Stimulated activated CD4-positive, alpha-beta T cell treated with anti-CD3 and anti-CD28 coated beads, Interleukin-1b, Interleukin-23, amount 100 ng/mL, for 1 hour (primary cell): ENCODE measurements at places on chromosomes 1 and 21.

DNA sequence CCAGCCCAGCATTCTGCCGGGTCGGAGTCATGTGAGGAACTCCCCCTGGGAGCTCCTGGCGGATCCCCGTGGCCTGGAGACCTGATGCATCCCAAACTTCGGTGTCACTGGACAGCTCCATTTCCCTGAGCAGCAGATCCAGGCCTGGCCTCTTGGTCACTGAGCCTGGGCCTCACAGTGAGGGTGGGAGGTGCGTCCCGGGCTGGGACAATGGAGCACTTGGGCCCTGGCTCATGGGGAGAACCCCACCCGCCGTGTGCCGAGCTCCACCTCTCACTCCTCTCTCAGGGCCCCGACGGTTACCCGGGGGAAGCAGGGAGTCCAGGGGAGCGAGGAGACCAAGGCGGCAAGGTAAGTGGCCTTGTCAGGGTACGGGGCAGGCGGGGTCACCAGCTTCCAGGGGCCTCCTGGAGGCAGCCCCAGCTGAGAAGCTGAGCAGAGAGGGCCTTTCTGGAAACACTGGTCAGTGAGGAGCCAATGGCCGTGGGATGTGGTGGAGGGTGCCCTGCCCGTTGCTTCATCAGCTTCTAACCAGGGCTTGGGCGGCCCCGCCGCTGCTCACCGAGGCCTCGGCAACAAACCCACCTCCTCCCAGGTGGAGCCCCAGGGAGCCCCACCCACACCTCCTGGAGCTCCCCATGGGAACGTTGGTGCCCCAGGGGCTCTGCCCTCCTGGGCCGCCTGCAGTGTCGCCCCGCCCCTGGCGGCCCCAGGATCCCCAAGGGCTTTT is 19.8 kb downstream of the COL6A2 start:
- no peak for DNase-seq

DNA sequence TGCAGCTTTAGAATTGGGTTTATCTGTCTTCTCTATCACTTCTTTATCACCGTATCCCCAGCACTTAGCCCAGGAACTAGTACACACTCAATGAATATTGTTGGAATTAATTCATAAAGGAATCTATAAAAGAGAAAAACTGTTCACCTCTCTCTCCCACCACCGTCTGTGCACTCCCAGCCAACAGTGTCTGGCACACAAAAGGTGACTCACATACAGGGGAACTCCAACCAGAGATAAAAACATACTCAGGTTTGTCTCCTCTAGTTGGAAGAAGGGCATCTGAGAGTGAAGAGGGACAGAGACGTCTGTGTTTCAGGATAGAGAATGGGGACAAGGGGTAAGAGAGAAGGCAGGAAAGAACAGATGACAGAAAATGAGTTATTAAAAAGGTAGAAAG is 10.0 kb downstream of the ITLN1 start:
- DNase-seq = no peak

DNA sequence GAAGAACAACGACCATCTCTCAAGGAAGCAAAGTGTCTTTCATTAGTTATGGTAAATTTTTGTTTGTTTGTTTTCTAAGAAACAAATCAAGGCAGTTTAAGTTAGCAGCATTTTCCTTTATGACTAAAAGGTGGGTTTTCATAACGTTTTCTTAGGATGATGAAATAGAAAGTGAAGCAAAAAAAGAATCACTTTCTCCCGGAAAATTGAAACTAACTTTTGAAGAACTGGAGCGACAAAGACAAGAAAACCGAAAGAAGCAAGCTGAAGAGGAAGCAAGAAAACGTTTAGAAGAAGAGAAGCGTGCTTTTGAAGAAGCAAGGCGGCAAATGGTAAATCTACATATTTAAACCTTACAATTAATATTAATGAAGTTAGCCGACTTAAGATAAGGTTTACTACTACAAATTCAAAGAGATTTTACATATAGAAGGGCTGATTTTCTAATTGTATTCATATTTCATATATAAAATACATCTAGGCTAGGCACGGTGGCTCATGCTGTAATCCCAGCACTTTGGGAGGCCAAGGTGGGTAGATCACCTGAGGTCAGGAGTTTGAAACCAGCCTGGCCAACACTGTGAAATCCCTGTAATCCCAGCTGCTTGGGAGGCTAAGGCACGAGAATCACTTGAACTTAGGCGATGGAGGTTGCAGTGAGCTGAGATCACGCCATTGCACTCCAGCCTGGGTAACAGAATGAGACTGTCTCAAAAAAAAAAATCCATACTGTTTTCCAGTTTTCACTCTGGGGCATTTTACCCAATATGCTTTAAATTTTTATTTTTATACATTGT is 38.3 kb downstream of the NEXN start:
- no peak for DNase-seq

DNA sequence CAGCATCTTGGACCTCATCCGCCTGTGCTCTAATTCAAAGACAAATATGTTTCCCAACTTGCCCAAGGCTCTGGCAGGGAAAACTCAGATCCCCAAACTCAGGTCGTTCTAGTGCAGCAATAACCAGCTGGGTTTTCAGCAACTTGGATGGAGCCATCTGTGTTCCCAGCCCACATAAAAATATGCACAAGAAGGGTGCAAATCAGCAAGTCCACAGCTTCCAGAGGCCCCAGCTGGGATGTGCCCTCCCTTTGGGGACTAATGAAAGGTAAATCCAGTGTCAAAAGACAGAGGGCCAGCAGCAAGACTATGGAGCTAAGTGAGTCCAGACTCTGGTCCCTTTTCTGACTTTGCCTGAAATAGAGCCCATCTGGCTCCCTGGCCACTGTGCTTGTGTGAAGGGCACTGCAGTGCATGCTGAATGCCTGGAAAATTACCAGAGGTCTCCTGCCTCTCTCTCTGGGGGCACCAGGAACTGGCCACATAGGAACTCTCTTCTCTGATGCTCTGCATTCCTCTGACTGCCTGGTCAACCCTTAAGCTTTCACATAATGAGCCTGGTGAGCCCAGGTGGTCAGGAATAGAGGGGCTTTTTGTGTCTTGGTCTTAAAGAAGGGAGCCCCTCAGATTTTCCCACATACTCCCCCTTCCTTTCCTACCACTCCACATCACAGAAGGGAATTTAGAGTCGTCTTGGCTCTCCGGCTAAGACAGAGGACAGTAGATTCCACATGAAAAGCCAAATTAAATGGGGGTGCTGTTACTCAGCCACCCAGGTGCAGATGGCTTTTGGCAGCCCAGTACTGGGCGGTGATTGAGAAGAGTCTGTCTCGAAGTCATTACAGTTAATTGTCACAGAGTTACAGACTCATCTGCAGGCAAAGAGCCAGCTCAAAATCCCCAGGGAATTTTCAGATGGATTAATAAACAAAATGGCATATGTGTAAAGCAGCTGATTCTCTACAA is 88.1 kb upstream of the C1orf21 start:
- no peak for DNase-seq

DNA sequence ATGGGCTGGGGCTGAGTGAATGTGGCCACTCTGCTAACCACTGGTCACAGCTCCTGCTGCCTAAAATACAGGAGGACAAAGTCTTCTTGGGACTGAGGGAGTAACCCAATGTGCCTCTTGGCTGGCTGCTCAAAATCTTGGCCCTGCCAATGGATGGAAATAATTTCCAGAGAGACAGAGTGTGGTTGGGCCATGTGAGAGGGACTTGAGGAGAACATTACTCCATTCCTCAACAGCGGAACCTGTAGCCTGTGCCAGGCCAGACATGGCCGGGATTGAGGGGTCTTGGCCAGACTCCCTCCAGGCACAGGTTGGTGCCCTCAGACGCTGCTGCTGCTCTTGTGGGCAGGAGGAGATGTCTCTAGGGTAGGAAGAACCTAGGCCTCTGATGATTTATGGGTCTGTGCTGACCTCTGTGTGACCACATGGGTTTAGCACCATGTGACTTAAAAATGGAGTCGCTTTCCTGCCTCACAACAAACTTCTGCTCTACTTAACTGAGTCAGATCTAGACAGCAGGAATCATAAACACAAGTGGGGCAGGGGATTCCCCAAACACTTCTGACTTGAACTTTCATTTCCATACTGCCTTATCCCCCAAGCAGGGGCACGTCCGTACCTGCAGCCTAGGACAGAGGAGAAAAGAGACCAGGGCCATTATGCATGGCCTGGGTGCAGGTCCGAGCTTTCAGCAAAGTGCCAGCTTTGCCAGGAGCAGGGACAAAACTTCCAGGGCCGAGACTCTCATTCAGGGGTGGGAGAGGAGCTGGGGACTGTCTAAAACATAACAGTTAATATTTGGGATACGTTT is 79.2 kb downstream of the CD34 start:
- no peak for DNase-seq

DNA sequence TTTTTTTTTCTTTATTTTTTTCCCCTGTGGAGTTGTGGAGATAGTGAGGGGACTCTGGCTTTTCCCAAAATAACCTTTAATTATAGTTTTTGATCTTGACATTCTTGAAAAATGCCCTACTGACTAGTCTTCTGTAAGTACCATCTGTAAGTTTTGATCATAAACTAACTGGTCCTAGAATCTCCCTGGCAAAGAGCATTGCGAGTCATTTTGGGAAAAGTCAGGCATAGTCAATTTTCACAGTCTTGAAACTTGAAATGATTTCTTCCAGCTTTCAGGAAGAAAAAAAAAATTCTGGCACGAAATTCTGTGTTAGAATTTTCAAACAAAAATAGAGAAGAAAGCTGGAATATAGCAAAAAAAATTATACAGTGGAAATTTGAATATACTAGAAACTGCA is 181.2 kb upstream of the SNX7 start:
- DNase-seq = no peak

DNA sequence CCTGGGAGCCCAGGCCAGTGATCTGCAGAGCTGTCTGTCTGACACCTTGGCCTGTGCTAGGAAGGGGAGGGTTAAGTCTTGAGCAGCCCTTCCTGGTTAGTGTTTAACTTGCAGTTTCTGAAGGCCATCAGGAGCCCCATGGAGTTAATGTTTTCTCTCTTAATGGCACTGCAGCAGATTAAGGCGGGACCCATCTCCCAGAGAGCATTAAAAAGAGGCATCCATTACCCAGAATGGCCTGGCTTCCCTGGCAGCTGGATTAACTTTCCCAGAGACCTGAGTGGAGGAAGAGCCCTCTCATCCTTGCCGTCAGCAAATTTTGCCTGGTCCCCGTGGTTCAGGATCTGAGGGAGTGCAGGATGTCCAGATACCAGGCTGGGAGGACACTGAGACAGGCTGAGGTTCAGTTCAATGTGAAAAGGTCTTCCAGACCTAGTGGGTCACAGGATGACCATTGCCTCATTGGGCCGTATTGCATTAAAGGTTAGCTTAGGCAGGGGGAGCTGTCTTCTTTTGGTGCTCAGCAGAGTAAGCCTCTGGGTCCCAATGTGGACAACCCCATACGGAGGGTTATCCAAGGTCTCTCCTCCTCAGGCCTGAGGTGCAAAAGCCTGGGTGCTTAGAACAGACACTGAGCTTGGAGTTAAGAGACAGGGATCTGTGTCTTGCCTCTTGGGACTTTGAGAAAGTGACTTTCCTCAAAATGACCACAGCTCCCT is 522.6 kb downstream of the PTPRU start:
- no peak for DNase-seq

DNA sequence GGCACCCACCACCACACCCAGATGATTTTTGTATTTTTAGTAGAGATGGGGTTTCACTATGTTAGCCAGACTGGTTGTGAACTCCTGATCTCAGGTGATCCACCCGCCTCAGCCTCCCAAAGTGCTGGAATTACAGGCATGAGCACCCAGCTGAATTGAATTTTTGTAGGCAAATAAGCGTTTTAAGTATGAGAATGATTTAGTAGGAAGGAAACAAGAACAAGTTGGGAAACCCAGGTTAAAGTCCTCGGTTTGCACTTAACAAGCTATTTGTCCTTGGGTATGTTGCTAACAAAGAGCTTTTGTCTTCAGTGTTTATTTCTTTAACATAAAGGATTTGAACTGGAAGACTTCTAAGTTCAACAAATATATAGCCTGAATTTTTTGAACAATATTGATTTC is 23.9 kb downstream of the BTF3L4 start:
- no peak for DNase-seq

DNA sequence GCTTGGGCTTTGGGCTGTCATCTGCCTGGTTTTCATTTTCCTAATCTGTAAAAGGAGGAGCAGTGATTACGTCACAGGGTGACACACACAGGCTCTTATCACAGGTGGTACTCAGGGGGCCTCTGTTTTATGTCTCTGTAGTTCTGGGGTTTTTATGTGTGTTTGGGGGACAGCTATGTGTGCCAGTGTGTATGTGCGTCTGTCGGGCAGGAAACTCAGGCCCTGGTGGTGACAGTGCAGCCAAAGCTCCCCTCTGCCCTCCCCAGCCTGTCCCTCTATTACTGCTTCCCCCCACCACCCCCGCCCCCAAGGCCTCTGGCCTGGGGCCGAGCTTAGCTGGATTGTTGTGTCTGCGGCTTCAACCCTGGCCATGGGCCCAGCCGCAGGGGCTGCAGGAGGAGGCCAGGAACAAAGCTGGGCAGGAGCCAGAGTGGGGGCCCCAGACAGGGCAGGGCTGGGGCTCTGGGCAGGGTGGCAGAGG is 13.3 kb downstream of the MFAP2 start:
- no peak for DNase-seq

DNA sequence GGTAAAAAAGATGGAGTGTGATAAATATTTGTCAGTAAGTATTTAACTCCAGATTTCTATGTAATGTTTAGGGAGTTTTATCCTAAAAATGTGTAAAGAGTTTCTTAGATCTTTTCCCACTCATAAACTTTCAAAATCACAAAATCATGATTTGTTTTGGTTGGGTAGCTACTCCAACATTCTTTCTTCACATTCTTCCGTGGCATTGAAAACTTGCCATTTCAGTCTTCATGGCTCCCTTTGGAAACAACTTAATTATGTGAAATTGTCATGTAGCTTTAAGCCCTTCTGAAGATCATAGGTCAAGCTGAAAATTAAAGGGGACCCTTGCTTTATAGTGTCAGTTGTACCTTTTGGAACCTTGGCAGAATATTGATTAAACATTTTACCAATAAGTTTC is 73.2 kb downstream of the ADGRL2 start:
- DNase-seq = no peak

DNA sequence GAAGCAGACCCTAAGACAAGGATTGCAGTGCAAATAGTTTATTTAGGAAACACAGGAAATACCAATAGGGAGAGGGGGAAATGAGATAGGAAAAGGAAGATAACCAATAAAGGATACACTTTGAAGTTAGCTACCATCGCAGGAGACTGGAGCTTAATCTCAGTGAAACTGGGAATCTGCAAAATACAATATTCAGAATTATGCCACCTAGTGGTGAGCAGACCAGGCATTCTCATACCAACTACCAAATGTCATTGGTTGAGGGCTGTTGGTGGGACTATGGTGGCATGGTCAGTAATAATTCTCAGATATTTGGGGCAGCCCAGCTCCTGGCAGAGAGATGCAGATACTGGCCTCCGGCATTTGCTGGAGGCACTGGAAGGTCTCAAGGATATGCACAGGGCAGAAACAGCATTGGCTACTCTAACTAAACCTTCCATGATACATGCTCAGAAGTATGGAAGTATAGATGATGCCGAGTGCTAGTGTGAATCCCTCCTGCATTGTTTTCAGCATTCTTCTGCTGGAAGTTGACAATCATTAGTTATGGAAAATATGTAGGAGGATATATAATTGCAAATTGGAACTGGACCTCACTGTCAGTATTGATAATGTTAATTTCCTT is 11.8 kb upstream of the ZFP69B start:
- DNase-seq = no peak
